ENCODE measurements at places on chromosomes 1 and 21.

DNA sequence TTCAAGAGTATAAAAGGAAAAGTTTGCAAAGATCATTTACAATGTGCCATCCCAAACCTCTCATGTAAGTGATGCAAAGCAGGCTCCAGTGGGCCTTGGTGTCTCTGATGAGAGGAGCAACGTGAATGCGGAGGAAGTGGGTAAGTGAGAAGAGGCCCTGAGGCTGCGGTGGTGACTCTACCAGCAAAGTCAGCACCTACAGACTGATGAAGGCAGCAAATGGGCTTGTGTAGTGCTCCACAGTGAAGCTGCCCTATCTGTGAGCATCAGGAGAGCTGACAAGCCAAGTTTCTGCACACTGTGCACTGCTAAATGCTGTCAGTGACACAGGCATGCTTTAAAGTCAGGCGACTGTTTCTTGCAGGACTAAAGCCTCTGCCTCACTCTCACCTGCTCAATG lies 15.6 kb upstream of the RAP1A start:
- DNase-seq = no peak

DNA sequence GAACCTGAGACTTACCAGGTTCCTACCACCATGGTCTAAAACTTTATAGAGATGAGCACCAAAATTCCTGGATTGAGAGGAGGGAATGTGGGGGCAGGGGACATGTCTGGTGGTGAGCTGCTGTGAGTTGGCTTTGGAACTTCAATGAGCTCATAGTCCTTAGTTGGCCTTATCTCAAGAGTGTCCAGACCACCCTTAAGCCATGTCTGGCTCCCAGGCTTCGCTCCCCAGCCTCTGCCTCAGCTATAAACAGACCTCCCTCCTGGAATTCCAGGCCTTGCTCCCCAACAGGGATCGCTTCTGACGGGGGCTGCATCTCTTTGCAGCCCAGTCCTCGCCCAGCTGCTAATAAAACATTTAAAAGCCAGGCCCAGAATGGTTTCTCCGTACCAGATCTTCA lies 19.5 kb downstream of the ATF3 start:
- no peak for DNase-seq

GRCh38 chr1:116257341-116257767 lies 115.7 kb upstream of the ATP1A1 start:
- no peak for DNase-seq

DNA sequence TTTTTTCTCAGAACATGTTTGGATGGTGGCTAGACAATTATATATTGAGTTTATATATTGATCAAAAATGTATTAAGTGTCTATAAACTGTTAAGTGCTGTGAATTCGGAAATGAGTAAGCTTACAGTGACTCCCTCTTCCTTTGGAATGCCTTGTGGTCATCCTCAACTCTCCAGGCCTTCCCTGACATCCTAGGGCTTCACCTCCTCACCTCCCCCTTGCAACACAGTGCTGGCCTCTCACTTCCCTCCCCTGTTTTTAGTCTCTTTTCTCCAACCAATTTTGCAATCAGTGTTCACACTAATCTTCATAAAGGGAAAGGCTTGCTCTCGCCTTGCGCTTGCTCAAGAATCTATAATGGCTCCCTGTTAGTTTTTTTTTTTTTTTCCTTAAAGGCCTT lies 95.1 kb upstream of the C1orf21 start:
- no peak for DNase-seq

DNA sequence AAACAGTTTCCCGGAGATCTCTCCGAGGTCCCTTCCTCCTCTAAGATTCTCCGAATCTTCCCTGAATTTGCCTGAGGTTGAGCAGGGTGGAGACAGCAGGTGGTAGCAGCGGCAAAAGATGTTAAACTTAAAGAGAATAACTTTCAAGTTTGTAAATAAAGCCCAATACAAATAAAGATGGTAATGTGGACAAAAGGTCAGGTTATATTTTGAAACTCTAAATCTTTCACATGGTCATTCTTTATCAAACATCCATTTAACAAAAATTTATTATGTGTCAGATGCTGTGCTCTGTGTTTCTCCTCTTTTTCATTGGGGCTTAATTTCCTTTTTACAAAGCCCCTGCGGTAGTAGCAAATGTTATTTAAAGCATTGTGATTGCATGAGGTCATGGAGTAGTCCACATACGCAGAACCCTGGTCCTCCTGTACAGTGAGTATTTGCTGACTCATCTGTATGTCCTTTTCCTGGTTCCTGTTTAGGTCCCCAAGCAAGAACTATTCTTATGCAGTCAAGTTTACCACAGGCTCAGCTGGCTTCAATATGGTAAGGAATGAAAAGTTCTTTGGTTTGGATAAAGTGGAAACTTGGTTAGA lies 119.2 kb downstream of the ITSN1 start:
- no peak for DNase-seq

- no peak for DNase-seq
These were observed 971 bp downstream of the CAPZB start for GRCh38 chr1:19484338-19484797.
